CD8-positive, alpha-beta memory T cell (primary cell): ENCODE measurements at places on chromosomes 3 and 15. TPM values are rescaled to one million over a fixed set of nuclear protein-coding genes. Genes with fewer than 3 reads are reported as not detected.

DNA sequence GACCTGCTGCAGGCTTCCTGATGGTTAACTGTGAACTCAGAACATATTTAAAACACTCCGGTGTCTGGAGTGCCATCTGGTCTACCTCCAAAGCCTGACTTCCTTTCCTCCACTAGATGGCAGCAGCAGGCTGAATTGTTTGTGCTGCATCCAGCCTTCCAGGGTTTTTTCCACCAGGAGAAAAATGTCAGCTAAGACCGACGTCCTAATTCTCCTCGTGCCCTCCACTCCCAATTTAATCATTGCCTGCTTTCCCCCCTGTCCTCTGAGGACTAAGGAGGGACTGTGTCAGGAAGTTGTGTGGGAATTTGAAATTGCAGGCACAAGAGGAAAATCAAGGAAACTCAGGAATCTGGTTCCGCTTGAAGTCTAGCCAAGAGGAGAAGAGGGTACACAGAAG lies 165.2 kb upstream of the UMPS start:
- DNase-seq: peak; percentile 23
- H3K4me3 ChIP-seq: no peak overlapping the region
- H3K36me3 ChIP-seq: no peaks in the 10 kb centered on the region
- no peaks in the 10 kb centered on the region for H3K4me1 ChIP-seq
- H3K27me3 ChIP-seq: no peaks in the 10 kb centered on the region

DNA sequence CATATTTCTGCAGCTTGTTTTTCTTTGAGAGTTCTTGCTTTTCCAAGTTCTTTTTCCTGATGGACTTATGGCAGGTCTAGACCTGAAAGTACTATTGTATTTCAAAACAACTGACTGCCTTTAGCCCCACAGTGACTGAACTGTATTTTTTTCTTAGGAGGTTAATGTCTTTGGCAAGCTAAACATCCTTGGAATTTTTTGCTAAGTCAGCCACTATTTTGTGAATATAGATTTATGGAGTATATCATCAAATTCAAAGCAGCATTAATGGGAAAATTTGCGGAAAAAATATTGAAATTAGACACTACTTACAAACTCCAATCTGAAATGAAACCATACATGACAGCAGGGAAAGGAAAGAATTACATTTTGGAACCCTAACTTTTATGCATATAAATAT lies 8.6 kb downstream of the PIK3CA start:
- H3K4me3 ChIP-seq: no peak overlapping the region
- H3K36me3 ChIP-seq: no peaks in the 10 kb centered on the region
- no peaks in the 10 kb centered on the region for H3K27me3 ChIP-seq
- DNase-seq: no peak

Gene SLC27A2
- 16.6 TPM for total RNA-seq

Gene GHSR
- not detected for total RNA-seq

Gene CDHR4
- total RNA-seq: not detected

DNA sequence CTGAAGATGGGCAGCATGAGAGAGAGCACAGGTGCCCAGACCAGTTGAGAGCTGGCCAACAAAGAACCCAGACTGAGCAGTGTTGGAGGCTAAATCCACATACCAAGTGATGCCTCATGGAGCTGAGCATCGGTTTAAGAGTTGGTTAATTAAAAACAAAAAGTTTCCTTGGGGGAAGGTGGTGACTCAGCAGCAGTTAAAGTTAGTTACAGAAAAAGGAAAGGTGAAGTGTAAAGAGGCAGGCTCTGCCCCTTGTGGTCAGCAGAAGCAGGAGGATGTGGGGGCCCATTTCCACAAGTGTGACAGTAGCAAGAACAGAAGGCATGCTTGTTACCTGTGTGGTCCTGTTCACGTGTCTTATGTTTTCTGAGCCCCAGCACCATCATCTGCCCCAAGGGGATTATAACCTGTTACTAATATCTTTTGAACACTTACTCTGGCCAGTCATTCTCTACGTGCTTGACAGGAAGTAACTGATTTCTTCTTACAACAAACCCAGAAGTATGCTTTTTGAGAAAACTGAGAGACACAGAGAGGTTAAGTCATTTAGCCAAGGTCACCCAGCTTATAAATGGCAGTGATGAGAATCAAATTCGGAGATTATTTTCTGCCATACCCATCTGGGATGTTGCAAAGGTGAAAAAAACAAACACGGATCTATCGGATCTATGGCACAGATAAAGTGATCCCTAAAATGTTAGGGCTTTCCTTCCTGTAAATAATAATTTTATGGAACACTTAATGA lies 91.0 kb downstream of the EPHB1 start:
- H3K27ac ChIP-seq: no peak overlapping the region
- H3K27me3 ChIP-seq: no peaks in the 10 kb centered on the region
- no peaks in the 10 kb centered on the region for H3K36me3 ChIP-seq

GRCh38 chr3:110810356-110810755 lies 261.3 kb upstream of the NECTIN3 start:
- no peak overlapping the region for H3K27ac ChIP-seq
- H3K27me3 ChIP-seq: no peaks in the 10 kb centered on the region
- no peak for DNase-seq
- no peaks in the 10 kb centered on the region for H3K4me1 ChIP-seq
- H3K4me3 ChIP-seq: no peak overlapping the region
- no peaks in the 10 kb centered on the region for H3K36me3 ChIP-seq

DNA sequence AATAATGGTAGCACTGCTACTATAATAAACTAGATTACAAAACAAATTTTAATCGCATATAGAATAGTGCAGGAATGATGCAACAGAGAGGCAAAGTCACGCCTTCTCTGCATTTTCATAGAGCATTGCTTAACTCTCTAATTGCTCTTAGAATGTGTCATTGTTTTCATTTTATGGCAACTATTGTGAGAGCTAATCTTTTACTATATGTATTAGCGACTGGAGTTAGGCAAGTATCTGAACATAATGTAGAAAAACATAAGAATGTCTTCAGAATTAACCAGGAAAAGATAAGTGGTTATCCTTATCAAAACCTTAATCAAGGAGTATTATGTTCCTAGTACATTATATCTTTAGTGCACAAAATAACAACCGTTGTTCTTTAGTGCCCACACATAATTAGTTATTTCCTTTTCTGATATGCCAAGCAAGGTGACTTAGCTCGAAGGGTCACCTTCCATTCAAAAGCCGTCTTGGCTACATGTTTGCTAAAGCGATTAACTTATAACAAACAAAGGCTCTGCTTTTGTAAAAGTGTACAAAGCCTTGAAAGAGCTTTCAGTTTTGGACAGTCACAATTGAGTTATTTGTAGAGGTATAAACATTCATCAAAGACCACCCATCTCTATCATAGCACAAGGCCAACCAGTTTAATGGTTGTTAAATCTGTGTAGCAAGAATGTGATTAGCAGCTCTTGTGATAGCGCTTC lies 1328.9 kb downstream of the ROBO2 start:
- H3K4me1 ChIP-seq: no peaks in the 10 kb centered on the region
- no peaks in the 10 kb centered on the region for H3K27me3 ChIP-seq
- H3K36me3 ChIP-seq: no peaks in the 10 kb centered on the region

GRCh38 chr3:100030346-100030745 lies 84.0 kb downstream of the FILIP1L start:
- no peaks in the 10 kb centered on the region for H3K27me3 ChIP-seq
- no peaks in the 10 kb centered on the region for H3K36me3 ChIP-seq
- no peak overlapping the region for H3K4me3 ChIP-seq
- H3K4me1 ChIP-seq: no peaks in the 10 kb centered on the region
- no peak for DNase-seq

Gene FANCD2OS
- total RNA-seq: not detected

DNA sequence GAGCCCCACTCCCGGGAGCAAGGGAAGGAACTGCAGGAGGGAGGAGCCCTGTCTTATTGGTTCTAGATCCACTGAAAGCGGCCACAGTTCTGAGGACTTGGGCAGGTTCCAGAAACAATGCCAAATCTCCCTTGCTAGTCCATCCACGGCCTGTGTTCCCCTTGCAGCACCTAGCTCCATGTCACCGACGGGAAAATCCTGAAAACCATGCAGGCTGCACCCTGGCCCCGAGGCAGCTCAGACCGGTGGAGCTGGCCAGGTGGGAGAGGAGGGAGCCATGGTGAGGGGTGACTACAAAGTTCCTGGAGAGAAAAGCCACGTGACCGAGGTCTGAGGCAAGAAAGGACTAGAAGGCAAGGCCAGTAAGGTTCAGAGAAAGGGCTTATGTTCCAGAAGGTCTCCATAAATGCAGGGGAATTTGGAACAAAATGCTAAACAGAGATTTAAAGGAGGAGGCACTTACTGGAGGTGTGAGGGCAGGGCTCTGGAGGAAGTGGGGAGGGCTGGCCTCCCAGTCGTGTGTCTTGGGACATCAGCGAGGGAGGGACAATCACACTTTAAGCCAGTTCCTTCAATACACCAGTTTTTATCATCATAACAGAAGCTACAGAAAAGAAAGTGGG lies 5.4 kb downstream of the MGLL start:
- no peak for DNase-seq
- no peak overlapping the region for H3K4me3 ChIP-seq

- DNase-seq: no peak
- H3K27ac ChIP-seq: no peak overlapping the region
- no peaks in the 10 kb centered on the region for H3K4me1 ChIP-seq
These were observed 420.2 kb downstream of the SI start for GRCh38 chr3:164658125-164658524.

DNA sequence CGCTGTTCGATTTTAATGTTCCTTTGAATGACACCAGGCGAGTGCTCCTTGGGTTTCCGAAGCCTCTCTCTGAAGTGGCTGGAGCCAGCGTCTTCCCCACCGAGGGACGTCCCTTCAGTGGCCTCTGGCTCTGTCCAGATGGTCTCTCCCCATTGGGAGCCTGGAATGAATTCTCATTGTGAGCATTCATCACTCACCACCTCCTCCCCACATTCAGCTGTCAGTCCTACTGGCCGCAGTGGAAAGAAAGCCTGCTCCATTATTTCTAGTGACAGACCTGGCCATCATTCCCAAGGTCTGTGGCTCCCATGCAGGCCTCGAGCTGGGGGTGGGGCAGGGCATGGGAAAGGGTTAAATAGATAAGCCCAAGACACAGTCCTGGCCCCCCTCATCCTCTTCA lies 35.2 kb downstream of the ZNF710 start:
- H3K27me3 ChIP-seq: no peaks in the 10 kb centered on the region
- H3K4me3 ChIP-seq: no peak overlapping the region
- no peaks in the 10 kb centered on the region for H3K36me3 ChIP-seq
- H3K4me1 ChIP-seq: peaks cover 45% of the 10 kb centered on the region
- H3K27ac ChIP-seq: no peak overlapping the region

DNA sequence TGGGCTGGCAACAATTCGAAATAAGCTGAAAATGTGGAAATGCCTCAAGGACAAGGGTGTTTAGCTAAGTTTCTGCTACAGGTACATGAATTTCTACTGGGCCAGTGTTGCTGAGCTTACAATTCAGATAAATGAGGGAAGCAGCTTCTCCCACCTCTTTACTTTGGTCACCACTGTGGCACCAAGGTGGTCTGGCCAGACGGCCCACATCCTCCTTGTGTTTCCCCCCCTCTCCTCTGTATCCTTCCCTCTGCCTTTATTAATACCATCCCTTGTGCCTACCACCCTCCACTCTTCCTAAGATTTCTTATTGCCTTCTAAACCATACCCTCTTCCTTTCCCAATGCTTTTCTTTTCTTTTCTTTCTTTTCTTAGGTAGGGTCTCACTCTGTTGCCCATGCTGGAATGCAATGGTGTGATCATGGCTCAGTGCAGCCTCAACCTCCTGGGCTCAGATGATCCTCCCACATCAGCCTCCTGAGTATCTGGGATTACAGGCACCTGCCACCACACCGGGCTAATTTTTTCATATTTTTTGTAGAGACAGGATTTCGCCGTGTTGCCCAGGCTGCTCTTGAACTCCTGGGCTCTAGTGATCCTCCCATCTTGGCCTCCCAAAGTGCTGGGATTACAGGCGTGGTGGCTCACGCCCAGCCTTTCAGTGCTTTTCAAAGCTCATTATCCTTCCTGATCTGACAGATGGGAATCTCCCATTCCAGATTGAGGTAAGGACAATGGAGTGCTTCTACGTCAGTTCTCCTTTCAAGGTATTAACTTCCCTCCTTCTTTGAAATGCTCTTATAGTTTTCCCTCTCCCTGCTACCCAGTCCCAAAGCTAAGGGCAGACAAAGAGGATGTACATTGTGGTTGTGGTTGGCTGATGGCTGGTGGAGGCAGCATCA lies 14.8 kb downstream of the ANXA2 start:
- no peak overlapping the region for H3K4me3 ChIP-seq
- no peaks in the 10 kb centered on the region for H3K27me3 ChIP-seq
- H3K36me3 ChIP-seq: peaks cover 5% of the 10 kb centered on the region
- no peak for DNase-seq
- H3K4me1 ChIP-seq: no peaks in the 10 kb centered on the region

- H3K36me3 ChIP-seq: no peaks in the 10 kb centered on the region
- no peak overlapping the region for H3K27ac ChIP-seq
- H3K4me3 ChIP-seq: no peak overlapping the region
- H3K4me1 ChIP-seq: no peaks in the 10 kb centered on the region
These were observed 76.0 kb upstream of the DCBLD2 start for GRCh38 chr3:98977520-98977919.

DNA sequence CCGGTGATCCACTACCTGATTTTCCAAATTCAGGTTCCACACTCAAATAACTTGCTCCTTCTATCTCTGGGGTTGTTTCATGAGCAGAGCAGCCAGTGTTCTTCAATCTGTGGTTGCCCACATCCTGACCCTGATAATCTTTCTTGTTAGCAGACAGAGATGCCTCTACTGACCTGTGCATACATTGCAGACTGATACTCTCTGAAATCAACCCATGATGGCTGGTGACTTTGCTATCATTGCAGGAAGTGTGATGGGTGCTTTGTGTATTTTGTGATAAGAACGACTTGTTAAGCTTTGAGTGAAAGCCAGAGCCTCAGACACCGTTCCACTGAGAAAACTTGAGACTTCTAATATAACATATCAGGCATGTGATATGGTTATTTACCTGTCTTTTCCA lies 39.9 kb downstream of the GATM start:
- no peaks in the 10 kb centered on the region for H3K27me3 ChIP-seq
- no peak overlapping the region for H3K4me3 ChIP-seq
- DNase-seq: no peak
- no peaks in the 10 kb centered on the region for H3K4me1 ChIP-seq
- H3K36me3 ChIP-seq: no peaks in the 10 kb centered on the region

- H3K4me3 ChIP-seq: no peak overlapping the region
- no peak overlapping the region for H3K27ac ChIP-seq
These were observed 548.5 kb downstream of the OCA2 start for GRCh38 chr15:27550635-27551034.

- no peaks in the 10 kb centered on the region for H3K27me3 ChIP-seq
- H3K4me3 ChIP-seq: no peak overlapping the region
- DNase-seq: no peak
- H3K36me3 ChIP-seq: no peaks in the 10 kb centered on the region
- H3K27ac ChIP-seq: no peak overlapping the region
These were observed 207.2 kb upstream of the TPM1 start for GRCh38 chr15:62835351-62835750.

Gene CDCP1
- 0.96 TPM for total RNA-seq

Gene FGF7
- not detected for total RNA-seq

GRCh38 chr3:152452318-152452717 lies 183.6 kb downstream of the MBNL1 start:
- H3K36me3 ChIP-seq: peaks cover 37% of the 10 kb centered on the region
- H3K4me3 ChIP-seq: no peak overlapping the region
- peaks cover 14% of the 10 kb centered on the region for H3K4me1 ChIP-seq
- DNase-seq: no peak
- H3K27me3 ChIP-seq: no peaks in the 10 kb centered on the region

Gene SMCO1
- total RNA-seq: not detected

Gene KNL1
- total RNA-seq: 19.5 TPM

GRCh38 chr3:71355862-71356261 lies 227.7 kb downstream of the FOXP1 start:
- no peak for DNase-seq
- H3K27ac ChIP-seq: no peak overlapping the region
- no peak overlapping the region for H3K4me3 ChIP-seq
- no peaks in the 10 kb centered on the region for H3K36me3 ChIP-seq
- H3K27me3 ChIP-seq: no peaks in the 10 kb centered on the region
- peaks cover 41% of the 10 kb centered on the region for H3K4me1 ChIP-seq

- no peaks in the 10 kb centered on the region for H3K27me3 ChIP-seq
- DNase-seq: no peak
- no peak overlapping the region for H3K4me3 ChIP-seq
These were observed 336.6 kb downstream of the FEZF2 start for GRCh38 chr3:62036726-62037125.
